NCI-H510A (cell line): ENCODE measurements at places on chromosomes 1 and 21.
A peak's percentile ranks its signal among the peaks of the same experiment; 100 is the strongest.

GRCh38 chr1:226702318-226702956 lies 36.6 kb downstream of the ITPKB start:
- DNase-seq = no peak

DNA sequence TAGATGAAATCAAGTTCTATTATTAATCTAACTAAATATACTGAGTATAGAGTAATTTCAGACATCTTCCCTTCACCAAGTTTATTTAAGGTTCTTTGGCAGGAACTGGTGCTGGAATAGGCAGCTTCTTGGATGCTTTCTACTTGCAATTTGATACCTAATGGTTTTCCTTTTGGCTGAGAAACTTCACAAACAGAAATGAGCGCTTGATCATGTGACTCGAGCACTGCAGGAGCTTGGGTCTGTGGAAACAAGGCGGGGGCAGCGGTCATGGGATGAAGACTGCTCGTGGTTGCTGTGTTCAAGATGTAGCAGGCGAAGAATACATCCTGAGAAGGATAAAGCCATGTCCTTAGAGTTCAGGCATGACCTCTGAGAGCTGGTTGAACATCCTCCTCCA lies 136.8 kb downstream of the PTPRC start:
- DNase-seq = no peak

DNA sequence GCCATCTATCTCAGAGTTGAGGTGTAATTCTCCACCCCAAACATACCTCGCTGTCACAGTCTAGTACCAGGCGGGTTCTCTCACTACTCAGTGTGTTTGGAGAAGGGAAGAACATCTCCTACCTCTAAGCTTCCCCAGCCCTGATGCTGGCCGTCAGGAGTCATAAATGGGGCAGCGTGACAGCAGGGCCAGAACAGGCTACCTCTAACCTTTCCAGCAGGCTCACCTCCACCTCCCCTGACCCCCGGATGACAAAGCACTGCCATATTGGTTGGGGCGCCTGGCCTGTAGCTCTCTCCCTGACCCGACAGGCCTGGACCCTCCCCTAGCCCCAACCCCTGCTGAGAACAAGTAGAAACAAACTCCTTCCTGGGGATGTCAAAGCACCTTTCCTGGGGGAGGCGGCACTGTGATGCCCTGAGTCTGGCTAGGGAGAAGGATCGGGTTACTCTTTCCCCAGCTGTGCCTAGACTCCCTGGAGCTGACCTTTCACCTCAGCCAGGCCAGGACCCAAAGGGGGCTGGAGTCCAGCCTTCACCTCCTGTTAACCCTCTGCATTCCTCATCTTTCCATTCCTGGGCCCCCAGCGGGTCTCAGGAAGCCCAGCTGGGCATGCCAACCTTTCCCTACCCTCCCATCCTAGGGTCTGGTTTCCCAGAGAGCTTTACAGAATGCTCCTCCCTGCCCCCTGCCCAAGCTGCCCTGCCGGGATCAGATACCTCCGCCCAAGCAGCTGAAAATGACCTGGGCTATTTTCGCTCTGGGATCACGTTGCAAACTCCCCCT lies 34.2 kb downstream of the AHDC1 start:
- DNase-seq = no peak

- DNase-seq = no peak
These were observed 78.8 kb downstream of the MRPL39 start for GRCh38 chr21:25528515-25528914.

DNA sequence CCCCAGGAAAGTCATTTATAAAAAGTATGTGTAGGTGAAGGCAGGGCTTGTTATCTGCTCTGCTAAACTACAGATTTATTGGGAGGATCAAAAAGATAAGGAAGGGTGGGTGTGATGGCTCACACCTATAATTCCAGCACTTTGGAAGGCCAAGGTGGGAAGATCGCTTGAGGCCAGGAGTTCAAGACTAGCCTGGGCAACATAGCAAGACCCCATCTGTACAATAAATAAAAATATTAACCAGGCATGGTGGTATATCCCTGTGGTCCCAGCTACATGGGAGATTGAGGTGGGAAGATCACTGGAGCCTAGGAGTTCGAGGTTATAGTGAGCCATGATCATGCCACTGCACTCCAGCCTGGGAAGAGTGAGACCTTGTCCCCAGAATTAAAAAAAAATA lies 86.4 kb downstream of the NENF start:
- DNase-seq = no peak

DNA sequence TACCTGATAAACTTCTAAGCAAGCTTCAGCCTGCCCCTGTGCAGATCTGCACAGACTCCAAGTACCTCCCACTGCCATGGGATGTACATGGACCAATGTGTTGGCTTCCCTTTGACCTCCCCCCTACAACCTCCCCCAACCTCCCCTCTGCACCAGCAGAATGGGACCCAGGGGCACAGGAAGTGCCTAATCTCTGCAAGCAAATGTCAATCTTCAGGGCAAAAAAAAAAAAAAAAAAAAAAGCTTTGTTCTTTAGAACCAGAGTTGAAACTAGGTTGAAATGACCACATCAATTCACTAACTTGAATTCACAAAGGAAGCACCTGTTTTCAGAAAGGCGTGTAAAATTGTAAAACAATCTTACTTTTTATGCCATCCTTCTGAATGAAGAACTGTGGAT lies 53.9 kb upstream of the TIAM1 start:
- no peak for DNase-seq

- DNase-seq = no peak
These were observed 5.0 kb upstream of the EEIG2 start for GRCh38 chr1:108554682-108555427.

GRCh38 chr1:152811050-152811449 lies 721 bp upstream of the LCE1B start:
- no peak for DNase-seq

DNA sequence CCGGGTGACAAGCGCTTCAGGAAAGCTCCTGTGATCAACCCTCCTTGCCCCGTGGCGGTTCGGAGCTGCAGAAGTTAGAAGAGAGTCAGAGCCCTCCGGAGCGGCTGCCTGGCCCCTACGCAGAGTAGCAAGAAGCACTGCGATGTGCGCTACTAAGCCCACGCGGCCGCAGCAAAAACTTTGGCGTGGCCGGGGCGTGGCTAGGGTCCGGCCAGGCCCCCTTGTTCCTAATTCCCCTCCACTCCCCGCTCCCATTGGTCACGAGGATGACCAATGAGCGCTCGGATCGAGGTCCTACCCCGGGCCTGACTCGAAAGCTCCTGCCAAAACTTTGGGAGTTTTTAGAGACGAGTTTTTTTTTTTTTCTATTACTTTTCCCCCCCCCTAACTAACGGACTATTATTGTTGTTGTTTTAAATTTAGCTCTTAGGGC lies at the start of gene HLX:
Gene HLX, plus strand, starts transcription at position 368 of the 433 bp plus-strand sequence. CDS start 415 bp downstream, outside the sequence.
- no peak for DNase-seq

DNA sequence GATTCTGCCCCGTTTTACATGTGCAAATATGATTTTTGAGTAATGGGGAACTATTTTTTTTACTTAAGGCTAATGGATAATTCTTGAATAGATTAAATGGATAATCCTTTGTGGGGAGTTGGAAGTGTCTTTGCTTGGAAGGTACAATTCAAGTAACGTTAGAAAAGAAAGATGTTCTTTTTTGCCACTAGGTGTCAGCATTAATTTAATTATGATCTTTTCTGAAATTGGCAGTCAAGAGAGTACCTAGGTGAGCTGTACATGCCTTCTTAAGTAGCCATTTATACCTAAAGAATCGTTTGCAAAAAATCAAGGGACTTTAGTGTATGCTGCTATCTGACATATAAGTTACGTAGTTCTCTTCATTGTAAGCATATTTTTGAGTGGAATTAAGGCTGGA lies 2.2 kb downstream of the FBXO28 start:
- DNase-seq = no peak

DNA sequence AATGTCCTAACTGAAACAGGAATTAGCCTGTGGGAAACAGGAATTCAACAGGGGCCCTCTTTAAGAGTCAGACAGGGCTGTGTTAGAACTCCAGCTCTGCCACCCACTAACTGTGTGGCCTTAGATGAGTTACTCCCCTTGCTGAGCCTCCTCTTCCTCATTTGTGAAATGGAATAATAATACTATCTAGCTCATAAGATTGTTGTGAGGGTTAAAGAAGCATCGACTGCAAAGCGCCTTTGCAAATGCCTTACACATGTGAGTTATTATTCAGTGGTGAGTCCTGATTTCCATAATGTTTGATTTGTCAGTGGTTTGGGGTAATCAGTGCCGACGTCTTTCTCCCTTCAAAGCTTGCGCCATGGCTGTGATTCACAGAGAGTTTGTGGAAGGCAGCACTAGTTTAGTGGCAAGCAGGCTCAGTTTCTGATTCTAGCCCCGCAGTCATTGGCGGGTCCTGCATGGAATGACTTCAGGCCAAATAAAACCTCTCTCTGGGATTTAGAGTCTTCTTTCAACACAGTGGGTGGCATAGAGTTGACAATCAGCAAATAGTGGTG lies 388.5 kb downstream of the PLPP3 start:
- DNase-seq = no peak

- DNase-seq = no peak
These were observed 265.9 kb upstream of the C1orf105 start for GRCh38 chr1:172154551-172154950.

- DNase-seq = no peak
These were observed 48.5 kb upstream of the LIN9 start for GRCh38 chr1:226357416-226357815.

- peak; percentile 25 for DNase-seq
These were observed 7.3 kb downstream of the GLMN start for GRCh38 chr1:92291372-92291999.
